ENCODE measurements at places on chromosomes 1 and 21. TPM values are rescaled to one million over a fixed set of nuclear protein-coding genes. Genes with fewer than 3 reads are reported as not detected.

The PRR9 gene
- 6.4 TPM for total RNA-seq

The BMP8A gene
- not detected for total RNA-seq

The GFI1 gene
- total RNA-seq = under 0.01 TPM

The GBP7 gene
- total RNA-seq = not detected

The FGR gene
- total RNA-seq = under 0.01 TPM

The TMEM240 gene
- total RNA-seq = 2.1 TPM

The DPT gene
- not detected for total RNA-seq

The MFSD2A gene
- 0.39 TPM for total RNA-seq

The IFNAR1 gene
- 18.0 TPM for total RNA-seq

The HSD3B2 gene
- total RNA-seq = not detected

The DDOST gene
- total RNA-seq = 287 TPM
